ENCODE measurements at places on chromosomes 2 and 18.

- no peak for DNase-seq
These were observed 1303.8 kb upstream of the NRXN1 start for GRCh38 chr2:52335727-52336126.

GRCh38 chr2:213247566-213247965 lies 36.7 kb upstream of the SPAG16 start:
- no peak for DNase-seq

DNA sequence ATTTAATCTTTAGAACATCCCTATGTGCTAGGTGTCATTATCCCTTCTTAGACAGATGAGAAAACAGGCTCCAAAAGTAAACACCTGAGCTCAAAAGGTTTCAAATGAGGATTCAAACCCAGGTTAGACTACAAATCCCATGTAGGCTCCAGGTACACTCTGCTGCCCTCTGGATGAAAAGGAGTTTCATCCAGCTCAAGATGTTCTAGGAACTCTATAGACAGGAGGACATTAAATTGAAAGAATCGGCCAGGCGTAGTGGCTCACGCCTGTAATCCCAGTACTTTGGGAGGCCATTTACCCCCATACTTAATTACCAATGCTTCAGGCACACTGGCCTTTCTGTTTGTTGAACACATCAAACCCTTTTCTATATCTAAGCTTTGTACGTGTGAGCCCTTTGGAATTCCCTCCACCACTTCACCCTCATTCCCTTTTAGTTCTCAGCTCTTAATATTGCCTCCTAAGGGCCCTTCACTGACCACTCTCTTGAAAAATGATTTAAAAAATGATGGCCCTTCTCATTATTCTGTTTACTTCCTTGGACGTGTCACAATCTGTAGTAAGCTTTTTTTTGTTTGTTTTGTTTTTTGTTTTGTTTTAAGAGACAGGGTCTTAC lies 10.7 kb downstream of the SLC25A12 start:
- no peak for DNase-seq

- DNase-seq, result no peak
These were observed 131.6 kb upstream of the FN1 start for GRCh38 chr2:215567504-215567903.

- DNase-seq, result no peak
These were observed 649 bp upstream of the HSBP1L1 start for GRCh38 chr18:79963658-79964329.

Measured in activated T-helper 1 cell treated with anti-CD3 and anti-CD28 coated beads, Interleukin-2, amount 50 U/mL, for 16 hours (primary cell).